ENCODE measurements at places on chromosomes 7 and 10.

DNA sequence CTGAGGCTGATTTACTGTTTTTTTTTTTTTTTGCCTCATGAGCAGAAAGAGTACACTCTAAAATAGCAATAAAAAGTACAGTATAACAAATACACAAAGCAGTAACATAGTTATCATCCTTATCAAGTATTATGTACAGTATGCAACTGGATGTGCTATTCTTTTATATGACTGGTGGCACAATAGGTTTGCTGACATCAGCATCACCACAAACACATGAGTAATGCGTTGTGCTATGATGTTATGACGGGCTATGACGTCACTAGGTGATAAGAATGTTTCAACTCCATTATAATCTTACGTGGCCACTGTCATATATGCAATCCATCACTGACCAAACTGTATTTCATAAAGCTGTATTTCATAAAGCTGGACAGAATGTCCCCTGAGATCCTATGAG lies 189.2 kb upstream of the GLI3 start:
- DNase-seq = no peak

GRCh38 chr10:19828278-19829049 lies 12.2 kb downstream of the PLXDC2 start:
- no peak for DNase-seq

- no peak for DNase-seq
These were observed 401.9 kb upstream of the MKI67 start for GRCh38 chr10:128528167-128528566.

DNA sequence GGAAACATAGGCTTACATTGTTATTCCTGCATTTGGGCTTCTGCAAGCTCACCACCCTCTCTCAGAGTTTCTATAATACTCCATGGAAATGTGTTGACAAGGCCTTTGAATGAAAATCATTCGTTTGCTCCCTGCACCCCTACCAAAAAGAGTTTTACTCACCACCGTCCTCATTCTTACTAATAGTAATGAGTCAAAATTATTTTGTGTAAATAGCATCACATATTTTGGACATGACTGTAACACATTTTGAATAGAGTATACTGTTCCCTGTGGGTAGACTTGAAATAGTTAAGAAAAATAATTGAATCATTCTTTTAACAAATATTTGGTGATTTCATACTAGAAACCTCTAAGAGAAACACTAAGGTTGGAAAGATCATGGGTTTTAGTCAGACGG lies 84.6 kb downstream of the AKAP9 start:
- DNase-seq = no peak

- no peak for DNase-seq
These were observed 420 bp upstream of the KLHL7 start for GRCh38 chr7:23105086-23105643.

DNA sequence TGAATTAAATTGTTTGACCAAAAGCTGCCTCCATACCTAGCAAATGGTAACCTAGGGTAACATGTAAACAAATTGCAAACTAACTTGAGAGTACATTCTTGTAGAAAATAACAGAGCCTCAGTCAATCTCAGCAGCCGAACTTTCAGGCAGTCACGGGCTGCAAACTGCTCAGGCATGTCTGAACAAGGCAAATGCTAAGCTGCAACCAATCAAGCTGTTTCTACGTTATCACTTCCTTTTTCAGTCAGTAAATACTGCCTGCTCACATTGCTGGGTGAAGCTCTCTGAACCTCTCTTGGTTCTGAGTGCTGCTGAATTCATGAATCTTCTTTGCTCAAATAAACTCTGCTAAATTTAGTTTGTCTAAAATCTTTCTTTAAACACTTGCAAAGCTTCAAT lies 1212.4 kb downstream of the SORCS1 start:
- DNase-seq = no peak

GRCh38 chr10:121440461-121440860 lies 157.8 kb downstream of the FGFR2 start:
- no peak for DNase-seq

- no peak for DNase-seq
These were observed 242.2 kb downstream of the RAB11FIP2 start for GRCh38 chr10:117804470-117805011.

GRCh38 chr7:45919231-45919784 lies 1.8 kb downstream of the IGFBP3 start:
- no peak for DNase-seq

DNA sequence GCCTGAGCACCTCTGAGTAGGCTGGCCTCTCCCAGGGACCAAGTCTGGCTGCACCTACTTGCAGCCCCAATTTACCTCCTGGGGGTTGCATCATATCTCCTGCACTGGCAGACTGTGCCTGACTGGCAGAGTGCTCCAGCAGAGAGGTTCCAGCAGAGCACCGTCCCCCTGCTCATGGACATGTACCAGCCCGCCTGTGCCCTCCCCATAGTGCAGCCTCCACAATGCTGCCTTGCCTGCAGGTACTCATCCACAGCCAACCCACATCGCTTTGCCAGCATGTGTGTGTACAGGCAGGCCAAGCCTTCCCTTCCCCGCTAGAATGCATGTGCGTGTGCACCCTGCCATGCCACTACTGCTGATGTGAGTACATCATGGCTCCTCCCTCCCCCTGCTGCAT lies 105.5 kb upstream of the NPSR1 start:
- DNase-seq = no peak

GRCh38 chr10:58662314-58662713 lies 149.6 kb downstream of the BICC1 start:
- DNase-seq = no peak

GRCh38 chr10:43749940-43750552 lies 101.4 kb upstream of the ZNF32 start:
- no peak for DNase-seq

DNA sequence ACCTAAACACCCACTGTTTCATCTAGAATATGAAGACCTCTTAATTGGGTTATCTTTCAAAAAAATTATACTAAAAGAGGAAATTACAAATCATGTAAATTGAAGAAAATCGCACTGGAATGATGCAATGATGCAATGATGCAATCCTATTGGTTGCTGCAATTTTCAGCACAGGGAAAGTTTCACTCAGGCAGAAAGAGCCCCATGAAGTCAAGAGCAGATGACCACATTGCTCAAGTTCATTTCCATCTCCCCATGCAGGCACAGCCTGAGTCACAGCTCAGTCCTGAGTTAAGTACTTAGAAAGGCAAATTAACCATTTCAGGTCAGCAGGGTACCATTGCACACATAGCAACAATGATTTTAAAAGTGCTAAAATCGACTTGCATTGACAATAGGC lies 180.3 kb upstream of the MYO3A start:
- no peak for DNase-seq

DNA sequence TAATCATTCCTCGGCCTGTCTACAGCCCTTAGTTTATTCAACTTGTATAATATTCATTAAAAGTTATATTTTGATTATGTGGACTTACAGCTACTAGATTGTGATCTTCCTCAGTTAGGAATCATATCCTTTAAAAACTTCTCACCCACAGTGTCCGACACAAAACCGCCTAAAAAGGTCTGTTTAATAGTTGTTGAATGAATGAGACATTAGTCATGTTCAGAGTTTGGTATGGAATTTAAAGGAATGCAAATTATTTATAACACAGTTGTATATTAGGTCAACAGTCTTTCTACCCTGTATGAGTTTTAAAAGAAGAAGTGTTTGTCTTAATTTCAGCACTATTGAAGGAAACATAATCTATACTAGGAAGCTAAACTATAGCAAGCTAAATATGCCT lies 390.0 kb downstream of the ARL4A start:
- DNase-seq = no peak

DNA sequence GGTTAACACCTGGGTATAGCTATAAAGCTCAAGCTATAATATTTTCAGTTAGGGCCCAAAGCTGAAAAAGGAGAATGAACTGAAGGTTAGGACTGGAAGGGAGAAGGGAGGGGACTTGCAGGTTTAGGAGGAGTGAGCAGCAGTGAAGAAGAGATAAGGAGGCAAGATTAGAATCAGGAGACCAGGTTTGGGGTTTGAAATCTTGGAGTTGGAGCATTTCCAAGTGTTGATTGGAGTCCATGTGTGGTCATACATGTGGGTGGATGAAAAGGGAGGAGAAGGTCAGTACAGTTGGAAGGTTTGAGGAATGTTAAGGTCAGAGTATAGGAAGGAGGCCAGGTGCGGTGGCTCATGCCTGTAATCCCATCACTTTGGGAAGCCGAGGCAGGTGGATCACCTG lies 8.6 kb upstream of the ANLN start:
- DNase-seq = no peak

GRCh38 chr10:118467200-118467599 lies 125.1 kb upstream of the FAM204A start:
- DNase-seq = no peak

GRCh38 chr7:141359740-141360415 lies 191.3 kb upstream of the AGK start:
- no peak for DNase-seq

GRCh38 chr10:123926401-123927264 lies 35.0 kb upstream of the CPXM2 start:
- DNase-seq = no peak

GRCh38 chr7:151490456-151491105 lies 29.1 kb downstream of the RHEB start:
- DNase-seq = no peak

DNA sequence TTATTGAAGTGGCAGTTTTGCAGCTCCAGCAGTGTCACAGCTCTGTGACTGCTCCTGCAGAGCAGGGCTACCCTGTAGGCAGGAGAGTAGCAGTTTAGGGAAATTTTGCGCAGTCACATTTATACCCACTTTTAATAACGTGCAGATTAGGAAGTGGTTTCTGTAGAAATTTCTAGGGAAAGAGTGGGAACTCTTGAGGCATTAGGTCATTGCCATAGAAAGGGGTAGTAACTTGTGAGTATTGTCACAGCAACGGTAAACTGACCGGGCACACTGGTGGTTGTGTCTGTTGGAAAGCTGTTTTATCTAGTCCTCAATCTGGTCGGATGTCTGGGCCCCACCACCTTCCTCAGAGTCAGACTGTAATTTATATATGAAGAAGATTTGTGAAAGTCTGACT lies 51.9 kb downstream of the CDC14C start:
- no peak for DNase-seq

DNA sequence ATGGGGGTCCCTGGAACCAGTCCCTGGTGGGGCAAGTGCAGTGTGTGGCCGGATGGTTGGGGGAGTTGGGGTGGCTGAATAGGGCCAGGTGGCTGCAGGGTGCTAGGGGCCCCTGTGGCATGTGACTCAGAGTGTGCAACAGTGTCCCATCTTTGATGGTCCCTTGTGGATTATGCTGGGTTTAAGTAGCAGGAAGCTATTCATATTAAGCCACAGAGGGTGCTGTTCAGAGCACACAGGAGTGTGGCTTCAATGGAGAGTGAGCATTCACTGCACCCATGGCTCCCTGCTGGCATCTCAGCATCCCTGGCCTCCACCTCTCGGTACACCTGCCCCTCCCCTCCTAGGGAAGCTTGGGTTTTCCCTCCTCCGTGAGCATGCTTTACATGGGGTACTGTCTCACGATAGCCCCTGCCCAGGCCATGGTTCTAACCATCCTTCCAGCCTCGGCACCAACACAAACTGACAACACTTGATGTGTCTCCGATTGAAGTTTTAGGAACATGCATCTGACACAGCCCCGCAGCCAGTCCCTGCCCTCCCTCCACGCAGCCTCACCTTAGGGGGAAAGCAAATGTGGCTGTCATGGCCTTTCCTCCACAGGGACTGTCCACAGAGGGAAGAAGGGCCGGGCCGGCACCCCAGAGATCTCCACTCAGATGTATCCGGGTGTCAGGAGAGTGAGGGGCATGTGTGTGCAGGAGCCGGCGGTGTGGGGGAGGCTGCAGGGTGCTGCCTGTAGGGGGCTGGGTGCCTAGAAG lies 30.4 kb upstream of the PPIF start:
- peak; percentile 42 for DNase-seq

- no peak for DNase-seq
These were observed 28.6 kb upstream of the ZEB1 start for GRCh38 chr10:31290386-31290785.

- DNase-seq = no peak
These were observed 43.2 kb downstream of the PTPRZ1 start for GRCh38 chr7:121916211-121916610.

All from stimulated activated naive CD8-positive, alpha-beta T cell treated with anti-CD3 and anti-CD28 coated beads, Interleukin-15, Interleukin-2, amounts not matched to agents 100 U/mL and 50 U/mL, for 24 hours (primary cell).